HuH-7 (cell line): ENCODE measurements at places on chromosomes 6 and 20.

DNA sequence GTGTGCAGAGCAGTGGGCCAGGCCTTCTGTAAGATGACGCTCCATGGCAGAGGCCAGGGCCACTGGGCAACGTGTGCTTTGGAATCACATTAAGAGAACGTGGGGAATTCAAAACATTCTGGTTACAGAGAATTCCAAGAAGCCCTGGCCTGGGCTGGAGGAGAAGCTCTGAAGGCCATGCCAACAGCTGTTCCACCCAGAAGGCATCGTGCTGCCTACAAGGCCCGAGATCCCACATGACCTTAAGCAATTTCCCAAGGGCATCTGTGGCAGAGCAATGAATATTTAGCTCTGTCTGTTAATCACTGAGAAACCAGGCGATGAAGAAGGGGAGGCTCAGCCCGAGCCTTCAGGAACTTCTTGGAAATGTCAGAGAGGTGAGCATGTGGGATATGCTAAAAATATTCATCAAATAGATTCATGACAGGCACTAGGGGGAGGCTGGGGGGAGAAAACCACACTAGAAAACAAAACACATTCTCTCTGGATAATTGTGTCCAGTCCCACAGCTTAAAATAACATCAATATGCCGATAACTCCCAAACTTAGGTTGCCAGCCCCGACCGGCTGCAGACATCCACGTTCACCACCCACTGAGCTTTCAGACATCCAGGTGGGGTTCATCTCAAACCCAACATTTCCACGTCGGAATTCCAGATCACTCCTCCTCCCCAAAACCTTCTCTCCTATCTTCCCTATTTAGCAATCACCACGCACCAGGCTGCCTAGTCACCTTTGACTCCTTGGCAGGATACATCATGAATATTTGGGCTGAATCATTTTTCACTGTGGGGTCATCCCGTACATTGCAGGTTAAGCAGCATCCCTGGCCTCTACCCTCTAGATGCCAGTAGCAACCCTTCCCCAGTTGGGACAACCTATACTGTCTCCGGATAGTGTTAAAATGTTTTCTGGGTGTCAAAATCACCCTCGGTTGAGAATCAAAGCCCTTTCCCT lies 6.6 kb downstream of the SULF2 start:
- DNase-seq = no peak

GRCh38 chr20:19974630-19975435 lies 42.3 kb upstream of the NAA20 start:
- DNase-seq = no peak

- no peak for DNase-seq
Measured at GRCh38 chr6:84227044-84227433, 404 bp downstream of the CEP162 start.

DNA sequence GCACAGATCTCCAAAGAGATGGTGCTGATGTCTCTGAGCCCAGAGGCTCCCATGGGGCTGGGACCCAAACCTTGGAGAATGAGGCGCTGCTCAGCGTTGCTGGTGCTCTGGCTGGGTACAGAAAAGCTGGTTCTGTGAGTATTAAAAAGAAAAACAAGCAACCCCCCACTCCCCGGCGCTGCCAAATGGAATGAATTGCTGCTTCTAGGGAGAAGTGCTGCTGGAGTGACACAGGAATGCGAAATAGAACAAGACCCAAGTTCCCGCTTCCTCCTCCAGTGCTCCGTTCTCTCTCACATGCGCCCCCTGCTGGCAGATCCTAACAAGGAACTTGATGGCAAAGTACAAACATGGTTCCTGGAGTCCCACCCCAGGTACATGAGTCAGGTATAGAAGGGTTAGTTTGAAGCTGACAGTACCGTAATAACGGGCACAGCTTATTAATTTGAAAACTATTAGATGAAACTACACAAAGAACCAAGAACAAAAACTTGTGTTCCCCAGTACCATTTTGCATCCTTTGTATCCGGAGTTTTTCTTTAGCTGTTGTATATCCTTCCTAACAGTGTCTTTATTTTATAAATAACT lies 2.1 kb upstream of the DDX27 start:
- DNase-seq = peak; percentile 84

- DNase-seq = no peak
Measured at GRCh38 chr20:62485062-62485700, 9.4 kb upstream of the GATA5 start.

- no peak for DNase-seq
Measured at GRCh38 chr6:143125455-143125854, 64.8 kb downstream of the AIG1 start.

DNA sequence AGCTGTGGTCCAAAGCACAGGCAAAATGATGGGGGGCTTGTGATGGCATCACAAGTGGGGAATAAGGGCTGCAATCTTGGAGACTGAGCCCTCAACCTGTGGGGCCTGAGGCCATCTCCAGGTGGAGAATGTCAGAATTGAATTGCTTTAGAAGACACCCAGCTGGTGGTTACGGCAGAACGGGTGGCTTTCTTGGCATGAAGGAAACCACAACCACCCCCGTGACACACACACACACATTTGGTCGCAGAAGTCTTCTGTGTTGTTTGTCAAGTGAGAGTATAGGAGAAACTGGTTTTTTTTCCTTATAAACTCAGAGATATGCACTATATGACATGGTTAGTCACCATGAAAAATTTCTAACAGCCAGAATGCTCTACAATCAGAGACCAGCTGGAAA lies 139.5 kb upstream of the CDH4 start:
- DNase-seq = no peak

DNA sequence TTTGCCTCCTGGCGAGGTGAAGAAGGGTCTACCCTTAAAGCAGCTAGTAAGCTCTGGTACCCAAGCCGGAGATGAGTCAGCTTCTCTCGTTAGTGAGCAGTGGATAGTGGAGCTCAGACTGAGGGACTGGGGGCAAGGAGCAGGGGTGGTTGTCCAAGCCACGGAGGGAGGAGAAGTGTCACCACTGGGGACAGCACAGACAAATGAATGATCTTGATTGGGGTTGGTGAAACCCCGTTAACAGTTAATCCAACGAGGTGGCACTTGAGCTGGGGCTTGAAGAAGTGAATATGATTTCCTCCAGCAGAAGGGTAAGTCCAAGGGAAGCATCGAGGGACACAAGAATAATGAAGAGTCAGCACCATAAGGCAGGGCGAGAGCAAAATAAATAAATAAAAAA lies 43.0 kb downstream of the JARID2 start:
- DNase-seq = no peak

GRCh38 chr6:72580281-72580940 lies 41.5 kb upstream of the KCNQ5 start:
- DNase-seq = peak; percentile 3

- DNase-seq = no peak
Measured at GRCh38 chr6:128600397-128600951, 80.1 kb upstream of the PTPRK start.

- no peak for DNase-seq
Measured at GRCh38 chr6:2663123-2663522, 87.6 kb downstream of the MYLK4 start.

DNA sequence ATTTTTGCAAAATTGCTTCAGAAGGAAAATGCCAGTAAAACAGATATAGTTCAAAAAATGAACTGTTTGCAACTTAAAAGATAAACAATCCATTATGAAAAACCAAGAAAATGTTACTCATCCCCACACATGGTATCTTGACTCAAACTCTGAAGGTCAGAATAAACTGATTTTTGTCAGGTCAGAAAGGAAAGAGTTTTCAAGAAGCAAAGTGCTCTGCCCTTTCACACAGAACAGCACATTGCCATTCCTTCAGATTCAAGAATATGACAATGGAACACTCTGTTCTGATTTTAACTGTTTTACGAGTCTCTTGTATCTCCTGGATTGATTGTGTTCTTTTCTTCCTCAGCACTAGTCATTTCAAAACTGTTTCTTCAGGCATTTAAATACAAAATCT lies 33.8 kb upstream of the NT5E start:
- DNase-seq = no peak

- DNase-seq = no peak
Measured at GRCh38 chr6:167761794-167762258, 64.9 kb upstream of the AFDN start.

GRCh38 chr6:33583591-33584155 lies 3.6 kb upstream of the BAK1 start:
- DNase-seq = peak; percentile 33

DNA sequence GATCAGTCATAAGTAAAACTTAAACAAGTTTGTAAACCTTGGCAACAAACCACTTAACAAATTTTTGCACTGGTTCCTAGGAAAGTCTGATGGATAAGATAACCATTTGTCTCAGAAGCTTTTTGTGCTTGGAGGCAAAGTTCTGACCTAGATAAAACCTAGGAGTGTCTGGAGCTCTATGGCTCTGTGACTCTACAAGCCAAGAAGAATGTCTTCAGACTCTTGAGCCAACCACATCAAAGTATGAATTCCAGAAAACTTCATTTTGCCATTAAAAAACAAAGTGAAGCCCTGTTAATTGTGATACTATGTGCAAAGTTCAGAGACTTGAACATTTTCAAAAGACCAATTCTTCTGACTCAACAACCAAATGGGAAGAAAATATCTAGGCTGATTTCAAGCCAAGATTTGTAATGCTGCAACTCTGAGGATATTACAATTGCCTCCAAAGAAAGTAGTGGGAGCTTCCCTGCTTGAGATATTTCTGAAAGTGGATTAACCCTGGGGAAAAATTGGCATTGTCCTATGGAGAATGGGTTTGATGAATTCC lies 158.1 kb upstream of the FOXQ1 start:
- no peak for DNase-seq

GRCh38 chr20:3156811-3157619 lies 2.6 kb downstream of the FASTKD5 start:
- no peak for DNase-seq

DNA sequence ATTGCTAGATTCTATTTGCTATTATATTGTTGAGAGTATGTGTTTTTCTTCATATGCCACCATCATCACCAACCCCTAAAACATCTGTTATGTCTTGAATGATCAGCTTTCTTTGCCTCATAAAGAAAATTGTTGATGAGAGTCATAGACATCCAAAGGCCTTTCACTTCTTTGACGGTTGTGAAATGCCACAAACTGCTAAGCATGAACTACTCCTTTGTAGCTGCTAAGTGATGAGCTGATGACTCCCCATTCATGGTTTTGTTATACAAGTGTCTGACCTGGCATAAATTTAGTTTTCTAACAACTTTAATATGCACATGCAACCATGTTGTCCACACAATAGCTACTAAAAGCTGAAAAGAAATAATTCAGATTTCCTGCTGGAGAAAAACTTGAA lies 684 bp upstream of the MED23 start:
- DNase-seq = no peak

DNA sequence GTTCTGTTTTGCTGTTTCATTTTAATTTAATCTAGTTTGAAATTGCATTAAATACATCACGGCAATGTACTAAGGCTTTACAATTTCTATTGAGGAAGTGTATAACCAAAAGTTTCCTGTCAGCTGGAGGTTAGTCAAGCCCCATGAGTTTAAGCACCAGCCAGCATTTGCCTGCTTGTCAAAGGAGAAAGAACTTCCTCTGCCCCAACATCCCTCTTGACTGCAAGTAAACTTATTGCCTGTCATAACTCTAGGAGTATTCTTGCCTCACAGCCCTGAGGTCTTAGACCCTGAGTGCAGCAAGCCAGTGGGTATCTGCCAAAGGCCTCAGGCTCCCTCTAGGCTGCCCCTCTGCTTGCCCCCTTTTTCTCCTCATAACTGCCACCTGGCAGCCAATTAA lies 106.7 kb upstream of the INSM1 start:
- DNase-seq = no peak

DNA sequence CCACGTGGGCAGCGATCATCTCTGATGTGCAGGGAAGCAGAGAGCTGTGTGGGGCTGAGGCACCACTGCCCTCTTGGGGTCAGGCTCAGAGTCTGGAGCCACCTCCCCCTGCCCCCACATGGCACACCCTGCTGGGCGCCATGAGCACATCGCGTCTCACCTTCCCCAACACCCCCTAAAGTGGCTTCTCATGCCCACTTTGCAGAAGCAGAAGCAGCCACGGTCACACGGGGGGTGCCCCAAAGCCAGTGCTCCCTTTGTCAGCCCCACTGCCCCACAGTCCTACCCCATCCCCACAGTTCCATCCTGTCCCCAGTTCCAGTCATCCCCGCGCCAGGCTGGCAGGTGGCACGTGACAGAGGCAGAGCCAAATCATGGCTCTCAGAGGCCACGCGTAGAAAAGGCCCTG lies 19.5 kb downstream of the SDCBP2 start:
- DNase-seq = no peak

- no peak for DNase-seq
Measured at GRCh38 chr6:42448927-42449659, 2.6 kb downstream of the TRERF1 start.

DNA sequence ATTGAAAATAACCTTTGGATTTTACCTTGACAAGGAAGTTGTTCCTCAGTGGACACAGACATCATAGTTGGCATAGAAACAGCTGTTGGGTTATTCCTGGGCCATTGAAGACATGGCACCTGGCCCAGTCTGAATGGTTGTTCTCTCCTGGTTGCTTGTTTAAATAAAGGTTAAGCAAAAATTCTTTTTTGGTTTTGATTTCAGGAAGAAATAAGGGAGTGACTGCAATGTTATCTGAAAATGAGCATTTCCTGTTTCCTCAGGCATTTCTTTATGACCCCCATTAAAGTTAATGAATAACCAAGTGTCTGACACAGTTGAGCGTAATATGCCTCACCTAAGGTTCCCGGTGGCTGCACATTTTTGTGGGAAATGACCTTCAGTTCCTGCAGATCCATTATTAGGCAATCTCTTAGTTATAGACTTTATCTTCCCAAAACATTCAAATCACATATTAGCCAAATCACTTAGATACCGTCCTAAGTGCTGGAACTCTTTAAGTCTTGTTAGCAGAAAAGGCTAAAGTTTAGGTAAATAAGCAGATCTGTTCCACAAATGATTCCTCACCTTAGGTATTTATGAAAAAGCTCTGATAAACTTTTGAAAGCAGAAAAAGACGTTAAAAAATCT lies 648.7 kb upstream of the FLRT3 start:
- peak; percentile 69 for DNase-seq

DNA sequence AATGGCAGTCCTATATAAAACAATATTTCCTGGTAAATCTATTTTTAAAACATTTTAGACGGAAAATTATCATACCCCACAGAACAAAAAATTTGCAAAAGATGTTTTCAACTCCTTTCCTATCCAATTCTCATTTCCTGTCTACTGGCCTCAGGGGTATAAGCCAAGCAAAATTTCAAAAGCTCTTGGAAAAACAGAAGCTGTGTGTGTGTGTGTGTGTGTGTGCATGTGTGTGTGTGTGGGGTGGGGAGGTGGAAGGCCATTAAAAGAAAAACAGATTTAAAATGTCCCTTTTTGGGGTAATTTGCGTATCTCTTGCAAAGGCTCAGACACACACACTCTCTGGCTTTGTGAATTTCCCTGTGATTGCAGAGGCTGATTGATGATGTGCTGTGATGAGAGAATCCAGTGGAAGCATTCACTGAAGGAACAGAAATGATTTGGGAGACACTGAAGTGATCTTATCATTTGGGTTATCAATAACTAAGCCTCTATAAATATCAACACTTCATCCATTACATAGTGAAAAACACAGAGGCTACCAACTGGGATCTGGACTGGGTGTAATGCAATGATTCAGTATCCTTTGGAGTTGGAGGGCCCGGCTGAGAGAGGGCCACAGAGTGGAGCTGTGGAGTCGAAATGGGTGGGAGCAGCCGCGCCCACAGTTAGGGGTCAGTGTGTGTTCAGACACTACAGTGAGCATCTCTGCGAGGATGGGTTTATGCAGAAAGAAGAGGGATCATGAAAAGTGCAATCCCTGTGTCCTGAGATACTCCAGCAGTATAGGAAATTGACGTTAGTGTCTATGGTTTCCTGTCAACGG lies 106.8 kb upstream of the PREP start:
- peak; percentile 27 for DNase-seq
